CD4-positive, alpha-beta T cell treated with Interleukin-10 for 1 hour (primary cell): ENCODE measurements at places on chromosomes 5 and 9.

DNA sequence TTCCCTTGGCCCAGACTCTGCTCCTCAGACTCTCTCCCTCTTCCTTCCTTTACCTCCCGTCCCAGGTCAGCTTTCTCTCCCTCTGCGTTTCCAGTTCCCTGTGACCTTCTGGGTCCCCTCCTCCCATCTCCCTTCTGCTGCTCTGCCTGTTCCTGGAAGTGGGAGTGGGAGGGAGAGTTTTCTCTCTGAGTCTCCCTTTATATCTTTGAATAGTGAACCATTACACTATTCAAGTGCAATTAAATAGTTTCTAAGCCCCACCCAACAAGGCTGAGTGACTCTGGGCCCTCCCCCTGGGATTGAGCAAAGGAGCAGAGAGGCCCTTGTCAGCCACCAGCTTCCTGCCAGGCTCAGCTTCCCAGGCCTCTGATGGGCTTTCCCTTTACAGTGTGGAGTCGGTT lies 34.8 kb downstream of the THBS4 start:
- DNase-seq: no peak

- DNase-seq: no peak
These were observed 372.4 kb downstream of the SEMA5A start for GRCh38 chr5:9173281-9174048.

GRCh38 chr5:20157089-20157488 lies 169.1 kb upstream of the CDH18 start:
- no peak for DNase-seq

GRCh38 chr5:148953711-148954110 lies 109.2 kb downstream of the SH3TC2 start:
- DNase-seq: no peak

- DNase-seq: peak; percentile 59
These were observed 11.9 kb downstream of the TNFAIP8 start for GRCh38 chr5:119367502-119368237.

GRCh38 chr9:38208206-38208901 lies 139.3 kb upstream of the SHB start:
- no peak for DNase-seq

DNA sequence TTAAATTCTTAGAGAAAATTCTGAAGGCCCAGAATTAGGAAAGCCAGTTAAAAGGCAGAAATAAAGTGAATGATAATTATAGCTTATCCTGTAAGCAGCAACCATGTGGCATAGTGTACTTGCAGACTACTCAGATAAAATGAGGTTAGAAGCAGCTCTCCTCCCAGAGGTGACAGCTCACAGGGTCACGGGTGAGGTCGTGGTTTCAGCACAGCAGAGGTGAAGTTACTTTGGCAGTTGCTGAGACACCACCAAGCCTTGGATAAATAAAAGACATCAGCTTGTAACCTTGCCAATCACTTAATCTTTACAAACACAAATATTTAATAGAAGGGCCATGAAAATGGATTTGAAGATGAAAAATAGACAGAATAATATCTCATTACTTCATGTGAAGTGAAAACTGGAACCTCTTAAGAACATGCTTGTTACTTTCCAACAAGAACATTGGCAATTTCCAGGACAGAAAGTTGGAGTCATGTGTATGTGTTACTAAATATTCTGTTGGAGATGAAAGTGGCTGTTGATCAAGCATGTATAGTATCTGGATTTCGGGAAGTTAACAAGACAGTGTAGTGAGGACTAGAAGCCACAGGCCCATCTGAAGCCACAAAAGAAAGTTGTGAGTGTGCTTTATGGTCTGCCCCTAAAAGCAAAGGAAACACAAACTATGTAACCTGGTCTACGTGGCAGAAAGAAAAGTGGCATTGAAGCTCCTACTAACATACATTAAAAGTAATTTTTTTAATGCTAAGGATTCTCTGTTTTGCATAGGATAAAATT lies 134.4 kb downstream of the ERCC6L2 start:
- DNase-seq: peak; percentile 80

- DNase-seq: no peak
These were observed 51.5 kb downstream of the C9orf152 start for GRCh38 chr9:110156416-110156815.

- DNase-seq: no peak
These were observed 103.5 kb downstream of the NPR3 start for GRCh38 chr5:32814620-32815019.

DNA sequence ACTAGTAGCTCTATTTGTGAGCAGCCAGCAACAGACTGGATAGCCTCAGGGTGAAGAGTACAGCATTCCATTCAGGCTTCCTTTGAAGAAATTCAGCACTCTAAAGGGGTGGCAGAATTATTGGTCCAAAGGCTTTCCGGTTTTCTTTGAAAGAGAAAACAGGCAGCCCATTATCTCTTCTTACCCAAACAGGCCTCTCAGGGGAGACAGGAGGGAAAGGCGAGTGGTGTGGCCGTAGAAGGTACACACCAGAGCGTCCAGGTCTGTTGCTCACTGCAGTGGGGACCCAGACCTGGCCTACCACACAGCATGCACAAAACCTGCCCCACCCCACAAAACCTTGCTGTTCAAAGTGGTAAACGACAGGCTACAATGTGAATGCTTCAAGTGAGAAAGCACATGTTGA lies 83.3 kb downstream of the ZNF608 start:
- no peak for DNase-seq

GRCh38 chr5:77356740-77357139 lies 135.4 kb downstream of the WDR41 start:
- no peak for DNase-seq

DNA sequence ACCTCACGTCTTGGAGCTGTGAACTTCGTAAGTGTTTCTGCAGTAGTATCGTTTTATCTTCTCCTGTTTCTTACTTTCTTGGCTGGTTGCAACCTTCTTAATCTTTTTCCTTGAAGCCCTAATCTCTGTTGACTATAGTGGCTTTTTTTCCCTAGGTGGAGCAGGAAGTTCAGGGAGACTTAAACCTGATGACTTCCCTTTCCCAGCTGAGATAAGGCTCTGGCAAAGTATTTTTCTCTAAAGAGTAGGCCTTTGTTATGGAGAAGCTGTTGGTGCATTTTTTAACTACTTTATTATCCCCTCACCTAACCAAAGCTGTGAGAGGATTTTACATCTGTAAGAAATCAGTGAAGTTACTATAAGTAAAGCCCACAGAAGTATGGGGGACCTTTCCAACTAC lies 723.1 kb upstream of the RIOK2 start:
- no peak for DNase-seq

GRCh38 chr9:36445800-36446361 lies 45.8 kb upstream of the RNF38 start:
- no peak for DNase-seq

GRCh38 chr9:75096796-75097195 lies 8.5 kb downstream of the OSTF1 start:
- DNase-seq: no peak

- DNase-seq: no peak
These were observed 26.9 kb upstream of the LNPEP start for GRCh38 chr5:96909003-96909402.

DNA sequence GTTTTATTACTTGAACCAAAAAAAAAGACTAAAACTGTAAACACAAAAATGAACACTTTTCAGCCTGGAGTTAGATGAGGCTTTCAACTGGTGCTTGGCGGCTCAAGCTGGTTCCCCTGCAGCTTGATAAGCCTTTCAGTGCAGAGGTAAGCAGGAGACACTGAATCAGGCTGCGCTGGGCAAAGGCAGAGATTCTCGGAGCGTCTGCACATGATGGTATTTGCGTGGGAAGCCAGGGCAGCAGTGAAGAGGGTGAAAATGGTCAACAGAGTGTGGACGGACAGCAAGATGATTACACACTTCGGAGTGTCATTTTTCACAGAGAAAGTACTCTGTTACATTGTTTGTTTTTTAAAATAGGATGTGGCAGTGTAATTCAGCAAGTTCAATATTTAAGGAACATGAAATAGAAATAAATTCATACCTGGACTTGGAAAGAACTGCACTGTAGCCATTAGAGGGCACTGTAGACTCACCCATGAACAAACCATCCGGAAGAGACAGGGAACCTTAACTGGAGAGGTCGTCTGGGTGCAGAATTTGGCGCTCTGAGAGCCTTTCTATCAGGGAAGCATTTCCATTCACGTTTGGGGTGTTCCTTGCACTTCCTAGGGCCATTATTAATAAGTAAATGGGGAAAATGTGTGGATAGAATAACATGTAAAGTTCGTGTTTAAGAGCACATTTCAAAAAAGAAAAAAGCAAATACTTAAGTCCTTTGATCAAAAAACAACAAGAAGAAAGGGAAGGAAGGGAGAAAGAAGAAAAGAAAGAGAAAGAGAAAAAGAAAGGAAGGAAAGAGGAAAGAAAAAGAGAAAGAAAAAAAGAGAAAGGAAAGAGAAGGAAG lies 69.8 kb downstream of the ICE1 start:
- peak; percentile 73 for DNase-seq

DNA sequence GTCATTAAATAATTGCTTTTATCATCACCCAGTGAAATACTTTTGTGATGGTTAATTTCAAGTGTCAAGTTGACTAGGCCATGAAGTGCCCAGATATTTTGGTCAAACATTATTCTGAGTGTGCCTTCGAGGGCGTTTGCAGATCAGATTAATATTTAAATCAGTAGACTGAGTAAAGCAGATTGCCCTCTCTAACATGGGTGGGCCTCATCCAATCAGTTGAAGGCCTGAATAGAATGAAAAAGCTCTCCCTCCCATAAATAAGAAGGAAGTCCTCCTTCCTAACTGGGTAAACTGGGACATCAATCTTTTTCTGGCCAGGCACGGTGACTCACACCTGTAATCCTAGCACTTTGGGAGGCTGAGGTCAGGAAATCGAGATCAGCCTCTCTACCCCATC lies 12.4 kb upstream of the FGF10 start:
- no peak for DNase-seq

- no peak for DNase-seq
These were observed 14.8 kb upstream of the FSTL4 start for GRCh38 chr5:133627180-133627579.

- DNase-seq: no peak
These were observed 23.4 kb upstream of the COL27A1 start for GRCh38 chr9:114131808-114132549.

GRCh38 chr9:96686638-96687335 lies 31.7 kb upstream of the PRXL2C start:
- peak; percentile 82 for DNase-seq

- DNase-seq: no peak
These were observed 55.6 kb upstream of the SPTLC1 start for GRCh38 chr9:92170848-92171247.

GRCh38 chr9:128118472-128118857 lies 9.1 kb downstream of the PTGES2 start:
- no peak for DNase-seq

DNA sequence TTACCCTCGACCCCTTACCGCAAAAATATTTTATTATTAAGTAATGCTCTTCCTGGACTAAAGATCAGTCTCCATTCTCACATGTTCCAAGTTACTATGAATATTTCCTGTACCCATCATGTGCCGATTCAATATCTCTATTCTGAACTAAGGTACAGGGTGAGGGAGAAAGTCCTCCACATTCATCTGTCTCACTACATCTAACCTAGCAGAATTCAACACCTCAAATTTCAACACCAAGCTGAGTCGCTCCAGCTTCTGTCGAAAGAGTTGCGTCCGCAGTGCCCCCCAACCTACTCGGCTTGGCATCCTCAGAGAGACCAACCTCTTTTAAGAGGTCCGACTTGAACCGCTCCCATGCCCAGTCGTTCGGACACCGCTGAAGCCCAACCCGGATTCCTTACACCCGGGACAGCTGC lies 1.0 kb downstream of the CERT1 start:
- no peak for DNase-seq

DNA sequence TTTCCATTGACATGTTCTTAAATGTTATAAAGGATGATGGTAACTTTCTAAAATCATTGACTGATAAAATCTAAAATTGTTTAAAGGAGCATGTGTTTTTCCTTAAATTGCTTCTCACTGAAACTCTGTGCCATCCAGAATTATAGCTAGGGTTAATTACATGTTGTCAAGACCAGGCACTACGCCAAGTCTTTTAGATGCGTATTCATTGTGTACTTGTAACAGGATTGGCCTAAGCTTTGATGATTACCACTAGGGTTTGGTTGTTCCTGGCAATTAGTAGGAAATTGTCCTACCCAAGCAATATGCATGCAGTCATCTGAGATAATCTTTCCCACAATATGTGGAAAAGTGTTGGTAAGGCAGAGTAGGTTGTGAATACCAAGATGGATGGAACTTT lies 43.8 kb downstream of the PRKACG start:
- no peak for DNase-seq

DNA sequence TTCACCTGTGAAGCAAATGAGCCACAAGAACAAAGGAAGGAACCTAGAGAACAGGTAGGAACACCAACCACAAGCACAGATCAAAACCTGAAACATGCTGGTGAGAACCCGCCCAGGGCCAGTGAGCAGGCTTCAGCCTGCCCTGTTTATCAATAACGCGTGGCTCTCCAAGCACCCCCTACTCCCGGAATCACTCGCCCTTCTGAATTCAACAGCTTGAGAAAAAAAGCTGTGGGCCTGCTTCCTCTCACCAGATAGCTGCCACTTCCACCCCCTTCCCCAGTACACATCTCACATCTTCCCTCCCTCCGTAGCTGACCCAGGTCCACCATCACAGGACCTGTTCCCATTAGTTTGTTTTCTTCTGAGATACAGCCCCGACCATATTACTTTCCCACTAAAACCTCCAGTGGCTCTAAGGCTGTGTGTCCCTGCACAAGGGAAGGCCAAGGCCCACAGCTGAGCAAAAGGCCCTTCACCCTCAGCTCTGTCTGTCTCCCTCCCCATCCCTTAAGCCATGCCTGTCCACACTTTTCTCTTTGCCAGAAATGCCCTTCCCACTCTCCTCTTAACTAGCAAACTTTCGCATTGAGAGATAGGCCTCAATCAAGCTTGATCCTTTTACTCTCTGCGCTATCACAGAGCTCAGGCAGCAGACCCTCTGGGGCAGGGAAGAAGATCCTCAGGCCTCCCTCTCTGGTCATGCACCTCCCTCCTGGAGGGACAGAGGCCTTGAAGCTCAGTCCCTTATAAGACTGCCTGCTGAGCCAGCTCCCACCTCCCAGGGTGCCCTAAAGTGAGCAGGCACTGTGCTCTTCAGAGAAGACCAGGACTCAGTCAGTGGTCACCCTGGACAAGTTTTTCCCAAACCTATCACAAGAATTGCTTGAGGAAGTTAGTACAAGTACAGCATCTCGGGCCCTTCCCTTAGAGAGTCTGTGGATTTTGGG lies 30.1 kb downstream of the B4GALT1 start:
- no peak for DNase-seq

DNA sequence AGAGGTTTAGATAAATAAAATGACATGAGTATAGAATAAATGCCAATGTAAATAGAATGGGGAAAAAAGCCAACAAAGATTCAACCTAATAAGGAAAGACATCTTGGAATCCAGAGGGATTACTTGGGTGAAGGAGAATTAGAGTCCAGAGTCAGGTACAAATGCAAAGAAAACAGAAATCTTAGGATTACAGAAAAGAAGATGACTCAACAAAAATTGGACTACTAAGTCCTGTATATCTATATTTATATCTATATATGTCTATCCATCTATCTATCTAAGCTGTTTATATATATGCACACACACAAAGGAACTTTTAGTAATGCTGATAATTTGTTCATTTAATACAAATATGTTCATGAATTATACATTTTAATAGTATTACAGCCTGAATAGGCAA lies 27.6 kb downstream of the FAM174A start:
- DNase-seq: no peak

- DNase-seq: no peak
These were observed 15.9 kb downstream of the RLN2 start for GRCh38 chr9:5288591-5288990.
